ENCODE measurements at places on chromosomes 5 and 9. TPM values are rescaled to one million over a fixed set of nuclear protein-coding genes. Genes with fewer than 3 reads are reported as not detected.

- H3K4me1 ChIP-seq: no peaks in the 10 kb centered on the region
- H3K36me3 ChIP-seq: no peaks in the 10 kb centered on the region
- no peak overlapping the region for H3K27ac ChIP-seq
- H3K4me3 ChIP-seq: no peak overlapping the region
Observed at GRCh38 chr5:16866273-16866672, 69.8 kb downstream of the MYO10 start.

The RBM27 gene
- total RNA-seq: 21.8 TPM

- no peak overlapping the region for H3K4me3 ChIP-seq
- no peak overlapping the region for H3K27ac ChIP-seq
- no peaks in the 10 kb centered on the region for H3K36me3 ChIP-seq
- no peaks in the 10 kb centered on the region for H3K4me1 ChIP-seq
- no peak for DNase-seq
- peaks cover 5% of the 10 kb centered on the region for H3K27me3 ChIP-seq
Observed at GRCh38 chr5:155069961-155070360, 56.4 kb downstream of the KIF4B start.

- no peak overlapping the region for H3K27ac ChIP-seq
- no peak overlapping the region for H3K4me3 ChIP-seq
- H3K27me3 ChIP-seq: no peaks in the 10 kb centered on the region
- no peaks in the 10 kb centered on the region for H3K36me3 ChIP-seq
- no peaks in the 10 kb centered on the region for H3K4me1 ChIP-seq
Observed at GRCh38 chr5:142046191-142046590, 33.4 kb upstream of the GNPDA1 start.

GRCh38 chr9:79013715-79014610 lies 557.8 kb upstream of the TLE4 start:
- H3K27me3 ChIP-seq: no peaks in the 10 kb centered on the region
- H3K4me3 ChIP-seq: no peak overlapping the region
- no peaks in the 10 kb centered on the region for H3K36me3 ChIP-seq
- H3K4me1 ChIP-seq: no peaks in the 10 kb centered on the region
- no peak for DNase-seq

DNA sequence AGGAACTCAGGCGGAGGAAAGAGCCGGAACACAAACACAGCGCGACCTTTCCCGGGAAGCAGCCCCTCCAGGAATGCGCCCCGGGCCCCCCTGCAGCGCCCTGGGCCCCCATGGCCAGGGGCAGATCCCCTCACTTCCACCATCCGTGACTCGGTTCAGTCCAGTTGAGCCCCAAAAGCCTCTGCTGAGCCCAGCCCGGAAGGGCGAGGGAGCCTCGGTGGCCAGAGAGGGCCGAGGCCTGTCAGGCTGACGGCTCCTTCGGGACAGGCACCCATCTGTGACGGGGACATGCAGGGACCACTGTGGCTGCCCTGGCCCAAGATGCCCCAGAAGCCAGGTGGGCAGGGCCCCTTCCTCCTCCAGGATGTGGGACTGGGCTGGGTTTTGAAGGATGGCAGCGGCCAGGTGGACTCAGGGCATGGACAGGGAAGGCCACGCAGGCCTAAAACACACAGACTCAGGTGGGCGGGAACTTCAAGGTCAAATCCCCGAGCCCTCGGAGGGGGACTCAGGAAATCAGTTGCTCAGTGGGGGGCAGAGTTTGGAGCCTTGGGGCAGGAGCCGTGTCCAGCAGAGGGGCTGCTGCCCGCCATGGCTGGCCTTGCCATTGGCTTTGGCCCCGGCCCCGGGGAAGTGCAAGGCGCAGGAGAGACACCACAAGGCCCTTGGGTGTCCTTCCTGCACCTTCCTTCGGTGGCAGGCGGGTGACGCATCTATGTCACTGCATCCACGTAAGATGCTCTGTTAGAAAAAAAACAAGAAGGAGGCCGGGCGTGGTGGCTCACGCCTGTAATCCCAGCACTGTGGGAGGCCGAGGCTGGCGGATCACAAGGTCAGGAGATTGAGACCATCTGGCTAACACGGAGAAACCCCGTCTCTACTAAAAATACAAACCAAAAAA lies 29.7 kb upstream of the ABO start:
- peaks cover 7% of the 10 kb centered on the region for H3K27me3 ChIP-seq
- DNase-seq: no peak
- H3K27ac ChIP-seq: no peak overlapping the region
- H3K36me3 ChIP-seq: no peaks in the 10 kb centered on the region
- no peak overlapping the region for H3K4me3 ChIP-seq

The CCDC171 gene
- 2.7 TPM for total RNA-seq

DNA sequence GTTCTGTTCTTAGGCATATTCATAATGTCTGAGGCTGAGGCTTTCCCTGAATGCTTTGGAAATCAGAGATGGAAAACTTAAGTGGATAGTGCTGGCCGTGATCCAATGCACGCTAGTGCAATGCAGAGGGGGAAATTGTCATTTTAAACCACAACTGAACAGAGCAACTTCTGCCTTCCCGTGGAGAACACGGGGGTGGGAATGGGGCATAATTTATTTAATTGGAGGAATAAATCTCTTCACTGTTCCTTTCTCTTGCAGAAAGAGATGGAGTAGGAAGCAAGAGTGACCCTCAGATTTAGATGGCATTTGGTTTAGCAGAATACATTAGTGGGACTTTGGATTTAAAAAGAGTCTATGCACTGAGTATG lies 22.9 kb upstream of the NREP start:
- no peak overlapping the region for H3K4me3 ChIP-seq
- no peaks in the 10 kb centered on the region for H3K27me3 ChIP-seq
- H3K4me1 ChIP-seq: no peaks in the 10 kb centered on the region
- DNase-seq: no peak
- no peaks in the 10 kb centered on the region for H3K36me3 ChIP-seq

DNA sequence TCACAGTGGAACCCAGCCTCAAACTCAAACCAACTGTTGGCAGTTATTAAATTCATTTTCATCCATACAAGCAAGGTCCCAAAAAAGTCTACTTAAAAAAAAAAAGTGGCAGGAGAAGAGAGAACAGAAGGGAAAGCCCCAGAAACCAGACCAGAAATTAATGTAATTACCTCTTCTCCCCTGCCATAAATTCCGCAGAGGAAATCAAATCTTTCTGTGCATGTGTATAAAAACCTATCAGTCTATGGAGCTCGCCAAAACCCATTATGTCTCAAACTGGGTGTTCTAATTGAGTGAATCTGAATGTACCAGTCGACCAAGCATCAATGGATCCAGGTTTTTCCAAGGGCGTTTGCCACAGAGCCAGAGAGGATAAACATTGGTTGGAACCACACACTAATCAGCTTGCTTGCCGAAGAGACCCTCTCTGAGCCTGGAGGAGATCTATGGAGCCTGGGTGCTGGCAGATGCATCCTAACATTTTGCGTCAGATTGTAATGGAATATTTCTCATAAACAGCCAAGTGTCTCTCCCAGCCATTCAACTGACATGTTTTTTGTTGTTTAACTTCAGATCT lies 7.9 kb upstream of the HAND1 start:
- H3K36me3 ChIP-seq: peaks cover 2% of the 10 kb centered on the region
- H3K27me3 ChIP-seq: peaks cover 74% of the 10 kb centered on the region
- DNase-seq: no peak
- H3K4me3 ChIP-seq: no peak overlapping the region
- peaks cover 23% of the 10 kb centered on the region for H3K4me1 ChIP-seq

The CCNJL gene
- not detected for total RNA-seq

DNA sequence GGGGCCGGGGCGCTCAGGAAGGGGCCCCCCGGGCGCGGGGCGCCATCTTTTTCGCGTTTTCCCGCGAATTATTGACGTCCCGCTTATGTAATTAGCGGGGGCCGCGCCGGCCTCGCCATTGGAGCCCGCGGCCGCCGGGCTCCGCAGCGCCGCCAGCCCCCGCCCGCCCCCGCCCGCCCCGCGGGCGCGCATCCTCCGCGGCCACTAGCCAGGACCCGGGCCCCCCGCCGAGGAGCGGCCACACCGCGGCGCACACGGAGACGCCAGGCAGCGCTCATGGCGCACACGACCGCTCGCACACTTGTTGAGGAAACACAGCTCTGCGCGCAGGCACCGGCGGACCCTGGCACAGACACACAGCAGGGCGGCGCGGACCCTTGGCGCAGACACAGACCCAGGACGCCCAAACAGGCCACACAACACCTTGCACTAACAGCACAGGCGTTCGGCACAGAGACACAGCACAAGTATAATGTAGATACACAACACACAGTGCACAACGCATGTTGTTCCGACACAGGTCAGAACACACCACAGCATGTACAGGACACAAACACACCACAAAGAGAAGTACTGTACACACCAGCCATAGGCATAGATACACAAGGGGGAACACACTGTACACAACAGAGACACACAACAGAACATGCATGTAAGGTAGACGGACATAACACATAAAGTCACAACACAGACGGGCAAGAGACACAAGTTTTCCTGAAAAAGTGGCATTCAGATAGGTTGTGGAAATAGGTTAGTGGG lies 467 bp upstream of the PHF19 start:
- peaks cover 80% of the 10 kb centered on the region for H3K4me1 ChIP-seq
- no peaks in the 10 kb centered on the region for H3K27me3 ChIP-seq
- H3K36me3 ChIP-seq: peaks cover 44% of the 10 kb centered on the region

- H3K27ac ChIP-seq: no peak overlapping the region
- peaks cover 31% of the 10 kb centered on the region for H3K36me3 ChIP-seq
- H3K4me1 ChIP-seq: peaks cover 5% of the 10 kb centered on the region
- DNase-seq: no peak
- H3K27me3 ChIP-seq: no peaks in the 10 kb centered on the region
- H3K4me3 ChIP-seq: no peak overlapping the region
Observed at GRCh38 chr9:137788561-137789294, 88.9 kb upstream of the CACNA1B start.

GRCh38 chr5:5188376-5189050 lies 48.4 kb downstream of the ADAMTS16 start:
- H3K27me3 ChIP-seq: peaks cover 2% of the 10 kb centered on the region
- no peaks in the 10 kb centered on the region for H3K4me1 ChIP-seq
- H3K27ac ChIP-seq: no peak overlapping the region
- no peak overlapping the region for H3K4me3 ChIP-seq
- DNase-seq: no peak
- H3K36me3 ChIP-seq: no peaks in the 10 kb centered on the region

DNA sequence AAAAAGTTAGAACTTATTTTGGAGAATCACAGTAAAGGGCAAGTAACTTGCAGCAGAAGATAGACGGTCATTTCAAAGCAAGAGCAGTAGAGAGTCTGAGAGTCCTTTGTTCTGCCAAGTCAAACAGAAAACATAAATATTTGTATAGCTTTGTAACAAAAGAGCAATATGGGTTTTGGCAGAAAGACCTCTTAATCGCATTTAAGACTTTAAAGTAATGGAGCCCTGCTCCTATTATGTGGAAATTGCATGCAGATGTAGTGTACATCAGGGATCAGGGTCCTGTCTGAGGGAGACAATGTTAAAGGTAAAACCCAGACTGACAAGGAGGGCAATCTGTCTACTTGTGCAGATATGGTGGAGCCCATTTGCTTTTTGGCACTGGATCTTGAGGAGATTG lies 87.2 kb downstream of the PGM5 start:
- H3K27ac ChIP-seq: no peak overlapping the region
- no peak for DNase-seq
- no peaks in the 10 kb centered on the region for H3K27me3 ChIP-seq
- no peak overlapping the region for H3K4me3 ChIP-seq

The TAF11L12 gene
- not detected for total RNA-seq

The NRARP gene
- total RNA-seq: 0.82 TPM

The TRPM6 gene
- total RNA-seq: 0.02 TPM

- H3K27me3 ChIP-seq: no peaks in the 10 kb centered on the region
- H3K4me3 ChIP-seq: no peak overlapping the region
- no peaks in the 10 kb centered on the region for H3K4me1 ChIP-seq
- no peaks in the 10 kb centered on the region for H3K36me3 ChIP-seq
- no peak overlapping the region for H3K27ac ChIP-seq
Observed at GRCh38 chr5:44619875-44620610, 188.7 kb upstream of the MRPS30 start.

The EGFL7 gene
- total RNA-seq: 0.93 TPM

The ZNG1E gene
- 38.4 TPM for total RNA-seq

All from activated CD4-positive, alpha-beta memory T cell treated with anti-CD3 and anti-CD28 coated beads for 36 hours (primary cell).